ENCODE measurements at places on chromosomes 4 and X. TPM values are rescaled to one million over a fixed set of nuclear protein-coding genes. Genes with fewer than 3 reads are reported as not detected.

CCDC110 gene
- under 0.01 TPM for total RNA-seq

SLC35A2 gene
- total RNA-seq: 14.3 TPM

VCX2 gene
- not detected for total RNA-seq

FGD1 gene
- 2.3 TPM for total RNA-seq

HTRA3 gene
- total RNA-seq: 11.0 TPM

ZDHHC15 gene
- total RNA-seq: not detected

EIF4E gene
- total RNA-seq: 295 TPM

MAPK10 gene
- total RNA-seq: under 0.01 TPM

ITM2A gene
- 2.7 TPM for total RNA-seq

FGF16 gene
- total RNA-seq: 3.5 TPM

CT47B1 gene
- not detected for total RNA-seq
